ENCODE measurements at places on chromosomes 2 and 18.

DNA sequence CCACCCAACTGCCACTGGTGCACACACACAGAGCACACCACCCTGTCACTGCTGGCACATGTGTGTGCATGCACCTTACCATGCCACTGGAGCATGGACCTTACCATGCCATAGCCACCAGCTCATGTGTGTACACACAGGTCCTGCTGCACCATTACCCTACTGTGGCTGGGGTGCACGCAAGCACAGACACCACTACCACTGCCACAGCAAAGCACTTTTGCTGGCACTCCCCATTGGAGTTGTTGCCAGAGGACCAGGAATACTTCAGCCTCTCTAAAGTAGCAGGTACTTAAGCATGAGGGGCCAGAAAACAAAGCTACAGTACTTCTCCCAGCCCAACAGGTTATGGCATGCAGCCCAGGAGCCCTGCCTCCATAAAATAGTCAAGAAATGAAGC, 404.8 kb downstream of the MBD2 start:
- no peak for DNase-seq

- no peak for DNase-seq
Observed at GRCh38 chr2:177187631-177188312, 24.8 kb upstream of the HNRNPA3 start.

GRCh38 chr2:221775096-221775495, 203.0 kb upstream of the EPHA4 start:
- DNase-seq: no peak

DNA sequence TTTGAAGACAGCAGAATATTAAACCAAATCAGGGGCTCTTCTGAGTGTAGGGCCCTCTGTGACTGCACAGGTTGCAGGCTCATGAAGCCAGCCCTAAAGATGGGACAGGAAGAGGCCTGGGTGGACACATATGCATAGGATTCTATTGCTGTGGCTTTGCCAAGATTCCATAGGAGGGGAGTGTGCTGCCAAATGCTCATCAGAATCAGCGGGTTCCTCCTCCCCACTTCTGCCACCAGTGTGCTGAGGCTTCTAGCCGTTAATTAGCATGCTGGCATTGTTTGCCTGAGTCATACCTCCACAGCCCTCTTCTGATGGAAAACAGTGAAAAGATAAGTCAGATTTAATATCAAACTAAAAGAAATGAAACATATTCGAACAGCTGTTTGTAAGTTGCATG, 103.9 kb upstream of the TMEFF2 start:
- no peak for DNase-seq

GRCh38 chr2:240480834-240481623, 45.6 kb downstream of the GPC1 start:
- DNase-seq: no peak

- DNase-seq: no peak
Observed at GRCh38 chr2:202193305-202193704, 45.1 kb downstream of the SUMO1 start.

DNA sequence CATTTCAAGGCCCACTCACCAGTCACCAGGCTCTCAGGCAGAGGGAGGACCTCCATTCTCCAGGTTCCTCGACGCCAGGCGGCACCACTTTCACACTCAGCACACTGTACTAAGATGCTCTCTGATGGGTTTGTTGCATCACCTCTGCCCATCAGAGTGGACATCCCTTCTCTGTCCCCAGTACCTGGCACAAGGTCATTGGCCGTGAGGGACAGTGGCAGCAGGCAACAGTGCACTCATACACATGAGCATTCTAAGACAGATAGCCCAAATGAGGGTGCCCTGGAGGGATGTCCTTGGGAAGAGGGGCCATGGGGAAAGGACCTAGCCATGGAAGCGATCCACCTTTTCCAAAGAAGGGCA, 3.0 kb upstream of the ADRA2B start:
- no peak for DNase-seq

GRCh38 chr2:10922307-10923007, 10.7 kb downstream of the KCNF1 start:
- DNase-seq: no peak

DNA sequence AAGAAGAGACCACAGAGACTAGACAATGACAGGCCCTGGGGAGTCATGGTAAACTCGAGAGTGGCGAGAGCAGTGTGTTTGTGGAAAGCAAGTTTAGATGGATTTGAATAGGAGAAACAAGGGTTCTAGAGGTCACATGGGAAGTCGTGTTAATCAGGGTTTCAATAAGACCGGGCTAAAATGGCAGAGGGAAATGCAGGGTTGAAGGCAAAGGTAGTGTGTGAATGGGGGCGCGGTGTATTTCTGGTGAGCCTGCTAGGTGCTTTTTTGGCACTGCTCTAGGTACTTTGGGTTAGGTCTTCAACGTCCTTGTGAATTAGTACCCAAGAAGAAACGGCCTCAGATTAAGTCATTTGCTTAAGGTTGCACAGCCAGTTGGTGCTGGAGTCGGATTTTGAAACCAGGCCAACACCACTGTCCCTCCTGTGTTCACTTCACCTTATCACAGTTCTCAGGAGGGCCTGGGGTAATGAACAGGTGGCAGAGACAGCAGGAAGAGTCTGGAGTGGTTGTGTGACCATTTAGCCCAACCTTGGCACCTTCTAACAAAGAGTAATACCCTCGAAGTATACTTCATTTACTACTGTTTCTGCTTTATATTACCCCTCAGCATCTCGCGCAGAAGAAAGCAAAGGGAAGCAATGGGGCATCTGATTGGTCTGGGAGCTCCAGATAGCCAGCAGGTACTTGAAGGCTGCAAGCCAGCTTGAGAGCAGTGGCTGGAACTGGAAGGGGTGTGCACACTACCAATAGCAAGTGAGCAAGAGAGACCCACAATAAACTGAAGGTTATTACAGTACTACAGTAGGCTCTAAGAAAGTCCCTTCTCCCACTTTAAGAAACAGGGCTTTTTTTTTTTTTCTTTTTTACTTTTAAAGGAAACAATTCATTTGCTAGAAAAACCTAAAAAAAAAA, 33.4 kb upstream of the GAREM2 start:
- DNase-seq: no peak

DNA sequence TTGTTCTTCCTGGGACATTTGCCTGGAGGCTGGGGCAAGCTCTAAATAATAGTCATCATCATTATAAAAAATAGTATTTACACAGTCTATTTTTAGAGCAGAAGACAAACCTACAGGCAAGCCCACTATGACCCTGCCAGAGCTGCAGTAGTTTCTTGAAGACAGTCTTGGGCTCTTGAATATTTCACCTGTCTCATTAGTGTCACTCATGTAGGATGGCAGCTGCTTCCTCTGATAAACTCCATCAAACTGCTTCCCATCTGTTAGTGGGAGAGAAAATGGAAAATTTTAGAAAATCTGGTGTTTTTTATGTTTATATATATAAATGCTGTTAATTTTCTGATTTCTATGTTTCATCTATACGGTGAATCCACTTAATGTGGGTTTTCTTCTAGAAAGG, 8.5 kb upstream of the CYRIA start:
- DNase-seq: no peak

Data from hypothalamus (tissue), 51 donors.